Testis (tissue), 5 donors: ENCODE measurements at places on chromosomes 4 and X.

- no peak for DNase-seq
These were observed 69.3 kb downstream of the NBDY start for GRCh38 chrX:56798339-56798711.

GRCh38 chr4:30723201-30723955 is 3.2 kb downstream of the PCDH7 start:
- no peak for DNase-seq

DNA sequence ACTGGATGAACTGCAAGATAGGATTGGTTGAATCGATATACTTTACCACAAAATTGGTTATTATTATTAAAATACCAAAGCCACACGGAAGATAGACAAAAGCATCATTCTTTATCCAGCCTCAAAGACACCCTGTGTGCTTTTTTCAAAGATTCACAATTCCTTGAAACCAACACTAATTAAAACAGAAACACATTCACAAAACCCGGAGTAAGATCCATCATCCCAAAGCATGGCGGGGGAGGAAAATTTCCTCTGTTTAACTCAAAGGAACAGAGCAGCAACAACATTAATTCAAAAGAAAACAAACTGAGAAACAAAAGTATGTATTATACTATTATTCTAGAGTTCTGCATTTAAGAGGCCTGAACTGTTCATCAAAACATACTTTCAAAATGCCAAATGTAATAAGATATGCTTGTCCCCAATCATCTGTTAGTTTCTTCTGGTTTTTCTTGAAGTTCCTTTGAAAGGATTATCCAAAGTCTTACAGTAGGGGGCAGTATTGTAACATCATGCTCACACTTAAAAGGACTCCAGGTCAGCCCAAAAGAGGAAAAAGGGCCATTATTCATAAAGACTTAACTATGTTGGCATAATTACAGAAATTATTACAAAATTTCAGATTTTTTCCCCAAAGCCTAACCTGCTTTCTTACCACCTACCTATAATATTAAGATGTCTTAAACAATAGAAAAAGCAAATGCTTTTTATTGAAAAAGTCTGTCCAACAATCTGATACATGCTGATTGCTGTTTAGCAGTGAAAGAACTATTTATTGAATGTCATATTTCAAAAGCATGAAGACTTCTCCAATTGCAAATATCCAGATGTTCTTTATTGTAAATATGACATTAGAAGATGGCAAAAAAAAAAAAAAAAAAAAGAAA is 168.7 kb downstream of the SCFD2 start:
- DNase-seq, result no peak

DNA sequence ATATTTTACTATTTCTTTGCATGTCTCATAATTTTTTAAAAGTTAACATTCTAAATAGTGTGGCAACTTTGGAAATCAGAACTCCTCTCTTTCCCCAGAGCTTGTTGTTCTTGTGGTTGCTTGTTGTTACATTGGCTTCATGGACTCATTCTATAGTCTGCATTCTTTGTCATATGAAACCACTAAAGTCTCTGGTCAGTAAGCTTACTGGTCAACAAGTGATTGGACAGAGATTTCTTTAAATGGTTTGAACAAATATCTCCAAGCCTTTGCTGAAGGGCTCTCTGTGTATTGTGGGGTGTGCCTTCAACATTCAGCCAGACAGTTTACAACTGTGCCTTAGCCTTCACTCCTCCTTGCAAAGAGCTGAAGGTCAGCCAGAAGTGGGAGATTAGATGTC is 147.2 kb downstream of the OPHN1 start:
- DNase-seq, result no peak

DNA sequence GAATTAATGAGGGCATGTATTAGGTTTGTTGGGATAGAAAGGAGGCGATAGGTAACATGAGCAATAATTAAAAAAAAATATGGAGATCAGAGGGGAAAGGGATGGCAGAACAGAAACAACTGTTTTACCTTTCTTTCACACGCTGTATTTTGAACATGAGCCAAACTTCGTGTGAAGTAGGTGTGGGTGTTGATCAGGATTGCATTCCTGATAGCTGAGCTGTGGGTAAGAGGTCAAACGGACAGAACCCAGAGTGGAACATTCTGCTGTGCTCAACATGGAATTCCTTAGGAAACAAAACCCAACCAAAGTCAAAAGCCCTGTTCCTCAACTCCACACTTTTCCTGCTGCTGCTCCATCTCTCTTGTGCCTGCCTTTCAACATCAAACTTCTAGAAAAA is 162.5 kb upstream of the CASK start:
- no peak for DNase-seq

DNA sequence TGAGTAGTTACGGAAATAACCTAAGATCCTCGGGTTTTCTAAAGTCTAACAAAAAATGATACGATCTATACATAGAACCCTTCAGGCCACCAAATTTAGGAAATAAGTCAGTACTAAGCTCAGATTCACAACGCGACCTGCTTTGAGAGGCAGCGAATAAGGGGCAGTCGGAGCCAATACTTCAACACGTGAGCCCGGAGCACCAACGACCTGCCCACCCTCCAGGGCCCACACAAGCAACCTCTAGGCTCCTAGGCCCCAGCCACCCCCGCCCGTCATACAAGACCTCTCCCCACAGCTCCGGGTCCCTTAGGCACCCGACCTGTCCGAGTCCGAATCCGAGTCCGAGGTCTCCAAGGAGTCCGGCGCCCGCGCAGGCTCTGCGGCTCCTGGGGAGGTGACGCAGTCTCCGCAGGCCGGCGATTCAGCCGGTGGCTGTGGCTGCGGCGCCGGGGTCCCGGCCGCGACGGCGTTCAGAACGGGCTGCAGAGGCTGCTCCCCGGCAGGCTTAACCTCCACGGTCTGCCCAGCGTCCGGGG is 580 bp downstream of the NAF1 start:
- peak; percentile 77 for DNase-seq
